ENCODE measurements at places on chromosomes 16 and 17. TPM values are rescaled to one million over a fixed set of nuclear protein-coding genes. Genes with fewer than 3 reads are reported as not detected.

GRCh38 chr17:31593806-31594205 lies 202.3 kb downstream of the RAB11FIP4 start:
- DNase-seq = no peak

DNA sequence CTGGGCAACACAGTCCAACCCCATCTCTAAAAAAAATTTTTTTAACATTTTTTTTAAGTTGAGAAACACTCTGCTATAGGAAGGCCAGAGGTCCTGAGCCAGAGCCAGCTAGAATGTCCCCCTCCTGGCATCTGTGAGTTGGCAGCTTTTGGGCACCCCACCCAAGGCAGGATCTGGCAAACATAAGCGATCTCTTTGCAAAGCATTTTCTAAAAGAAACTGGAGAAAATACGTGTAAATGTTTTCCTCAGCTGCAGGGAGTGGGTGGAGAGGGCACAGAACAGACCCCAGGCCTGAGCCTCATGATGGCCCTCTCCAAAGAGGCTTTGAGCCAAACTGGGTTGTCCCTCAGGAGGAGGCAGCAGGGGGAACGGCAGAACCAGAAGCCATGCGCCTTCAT lies 11.7 kb downstream of the CAVIN1 start:
- DNase-seq = no peak

- no peak for DNase-seq
Observed at GRCh38 chr17:30832438-30833124, 815 bp downstream of the ATAD5 start.

Gene EME1
- polyA plus RNA-seq = not detected

DNA sequence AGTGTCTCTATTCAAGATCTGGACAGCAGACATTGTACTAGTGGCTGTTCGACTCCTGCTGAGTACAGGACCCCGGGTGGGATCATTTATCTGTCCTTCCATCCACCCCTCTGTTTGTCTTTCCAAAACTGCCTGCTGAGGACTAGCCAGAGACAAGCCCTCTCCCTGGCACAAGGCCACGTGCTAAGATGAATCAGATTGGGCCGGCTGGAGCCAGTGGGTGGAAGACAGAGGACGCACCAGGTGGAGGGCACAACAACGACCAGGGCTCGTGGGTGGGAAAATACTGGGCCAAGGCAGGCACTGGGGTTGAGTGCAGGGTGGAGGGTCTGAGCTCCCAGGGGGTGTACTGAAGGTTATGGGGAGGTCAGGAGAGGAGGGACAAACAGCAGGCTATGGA lies 1.4 kb upstream of the CA7 start:
- no peak for DNase-seq

Gene KCNJ2
- polyA plus RNA-seq = not detected

- peak; percentile 86 for DNase-seq
Observed at GRCh38 chr16:87956365-87957231, 5.4 kb downstream of the BANP start.

Gene CCL17
- not detected for polyA plus RNA-seq
